ENCODE measurements at places on chromosomes 3 and 15.

- no peak for DNase-seq
Measured at GRCh38 chr3:66463054-66463631, 37.7 kb downstream of the LRIG1 start.

GRCh38 chr3:46695177-46695961, 1.9 kb upstream of the ALS2CL start:
- DNase-seq: no peak

- DNase-seq: no peak
Measured at GRCh38 chr15:41862515-41863116, 24.0 kb downstream of the PLA2G4B start.

DNA sequence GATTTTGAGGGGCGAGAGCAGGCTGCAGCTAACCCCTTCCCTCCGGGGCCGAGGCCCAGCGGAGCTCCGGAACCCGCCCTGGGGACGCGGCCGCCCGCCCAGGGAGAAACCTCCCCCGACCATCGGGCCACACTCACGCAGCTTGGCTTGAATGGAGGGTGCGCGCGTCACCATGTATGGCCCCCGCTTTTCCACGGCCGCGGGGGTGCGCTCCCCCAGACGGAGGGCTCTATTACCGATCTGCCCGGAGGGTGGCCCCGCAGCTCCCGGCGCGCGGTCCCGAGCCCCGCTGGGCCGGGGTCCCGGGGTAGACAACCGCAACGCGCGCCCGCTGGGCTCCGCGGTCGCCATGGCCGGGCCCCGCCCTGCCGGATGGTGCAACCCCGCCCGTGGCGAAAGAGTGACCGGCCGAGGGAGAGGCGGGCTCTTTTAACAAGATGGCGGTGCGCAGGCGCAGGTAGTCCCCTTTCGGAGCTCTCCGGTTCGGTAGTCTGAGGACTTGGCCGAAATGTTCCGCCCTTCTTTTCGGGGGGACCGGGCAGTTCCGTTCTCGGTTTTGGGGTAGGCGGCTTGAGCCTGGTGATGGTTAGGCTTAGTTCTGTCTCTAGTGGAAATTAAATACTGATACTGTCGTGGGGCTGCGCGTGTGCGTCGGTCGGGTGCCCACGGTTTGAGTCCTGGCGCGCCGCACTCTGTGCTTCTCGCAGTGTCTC, at the start of gene FAM219B:
Gene FAM219B, minus strand, starts transcription at position 402 of the 713 bp plus-strand sequence. Its CDS starts 51 bp downstream, at position 351.
- peak; percentile 92 for DNase-seq

- no peak for DNase-seq
Measured at GRCh38 chr3:186181901-186182300, 73.0 kb upstream of the ETV5 start.

DNA sequence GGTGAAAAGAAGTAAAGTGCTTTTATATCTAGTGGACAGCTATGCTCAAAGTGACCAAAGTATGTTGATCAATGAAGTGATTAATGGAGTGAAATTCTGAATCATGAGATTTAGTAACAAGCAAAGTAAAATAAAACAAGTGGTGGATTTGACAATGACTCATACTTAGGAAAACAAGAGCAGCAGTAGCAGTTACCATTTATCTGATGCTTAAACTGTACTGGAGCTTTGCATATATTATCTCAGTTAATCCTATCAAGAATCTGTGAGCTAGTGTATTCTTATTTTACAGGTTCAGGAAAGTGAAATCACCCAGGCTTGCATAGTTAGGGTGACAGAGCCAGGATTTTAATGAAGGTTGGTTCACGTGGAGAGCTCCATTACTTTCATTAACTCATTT, 50.6 kb upstream of the SPATA16 start:
- no peak for DNase-seq

DNA sequence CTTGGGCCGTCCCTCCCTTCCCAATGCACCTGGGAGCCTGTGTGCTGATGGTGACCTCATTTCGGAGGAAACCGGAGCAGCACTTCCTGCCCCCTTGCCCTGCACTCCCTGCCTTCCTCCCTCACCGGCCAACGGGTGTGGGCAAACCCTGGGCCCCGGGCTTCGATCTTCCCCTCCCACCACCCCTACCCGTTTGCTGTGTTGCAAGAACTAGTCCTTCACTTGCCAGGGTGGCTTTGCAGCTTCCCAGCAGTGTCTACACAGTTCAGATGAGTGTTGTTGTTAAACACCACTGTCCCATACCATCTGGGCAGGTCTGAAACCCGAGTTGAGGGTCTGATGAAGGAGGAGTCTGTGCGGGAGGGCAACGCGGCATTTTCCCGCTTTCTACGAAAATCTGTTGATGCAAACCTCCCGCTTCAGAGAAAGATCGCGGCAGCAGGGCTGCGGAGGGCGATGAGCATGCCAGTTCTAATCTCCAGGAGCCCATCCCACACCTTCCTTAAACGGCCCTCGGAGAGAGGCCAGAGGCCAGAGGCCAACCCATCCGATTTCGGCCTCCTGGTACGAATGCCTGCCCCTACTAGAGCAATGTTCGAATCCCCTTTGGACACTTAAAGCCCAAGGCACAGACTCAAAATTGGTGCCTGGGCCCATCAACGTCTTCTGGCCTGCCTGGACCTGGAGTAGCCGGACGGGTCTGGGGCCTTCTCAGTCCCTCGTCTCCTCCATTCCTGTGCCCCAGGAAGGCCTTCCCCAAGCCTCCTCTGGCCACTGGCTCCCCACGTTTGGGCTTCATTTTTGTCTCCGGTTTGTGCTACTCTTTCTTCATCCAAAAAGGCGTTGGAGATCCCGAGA, 35.7 kb upstream of the POLG start:
- DNase-seq: no peak

GRCh38 chr3:153026026-153026425, 136.0 kb upstream of the RAP2B start:
- DNase-seq: no peak

DNA sequence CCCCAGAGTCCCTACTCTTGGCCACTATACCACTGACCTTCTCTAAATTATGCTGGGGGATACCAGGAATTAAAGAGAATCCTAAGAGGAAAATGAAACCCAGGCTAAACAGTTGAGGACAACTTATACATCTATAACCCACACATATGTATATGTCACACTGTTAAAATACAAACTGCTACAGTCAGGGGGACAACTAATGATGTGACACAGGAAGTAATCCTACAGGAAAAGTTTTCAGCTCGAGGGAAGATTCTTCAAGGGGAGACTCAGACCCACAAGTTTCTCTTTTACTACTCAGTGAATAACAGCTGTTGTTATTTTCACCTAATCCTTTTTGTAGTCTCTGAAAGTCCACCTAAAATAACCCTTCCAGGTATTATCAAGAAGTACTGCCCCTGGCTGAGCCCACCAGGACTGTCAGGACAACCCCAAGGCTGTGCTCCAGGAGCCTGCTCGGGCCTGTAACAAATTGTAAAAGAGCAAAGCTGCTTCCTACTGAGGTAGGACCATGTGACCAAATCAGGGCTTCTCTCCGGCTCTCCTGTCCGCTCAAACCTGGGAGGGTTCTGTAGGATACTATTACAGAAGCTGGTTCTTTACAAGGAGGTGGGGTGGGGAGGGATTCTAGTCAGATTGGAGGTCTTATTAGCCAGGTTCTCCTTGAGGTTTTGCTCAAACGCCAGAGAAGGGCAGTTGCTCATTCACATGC, 91.6 kb downstream of the SRGAP3 start:
- no peak for DNase-seq

- no peak for DNase-seq
Measured at GRCh38 chr3:82627733-82628132, 866.3 kb upstream of the GBE1 start.

- DNase-seq: no peak
Measured at GRCh38 chr3:190326930-190327329, 4.7 kb upstream of the CLDN1 start.

DNA sequence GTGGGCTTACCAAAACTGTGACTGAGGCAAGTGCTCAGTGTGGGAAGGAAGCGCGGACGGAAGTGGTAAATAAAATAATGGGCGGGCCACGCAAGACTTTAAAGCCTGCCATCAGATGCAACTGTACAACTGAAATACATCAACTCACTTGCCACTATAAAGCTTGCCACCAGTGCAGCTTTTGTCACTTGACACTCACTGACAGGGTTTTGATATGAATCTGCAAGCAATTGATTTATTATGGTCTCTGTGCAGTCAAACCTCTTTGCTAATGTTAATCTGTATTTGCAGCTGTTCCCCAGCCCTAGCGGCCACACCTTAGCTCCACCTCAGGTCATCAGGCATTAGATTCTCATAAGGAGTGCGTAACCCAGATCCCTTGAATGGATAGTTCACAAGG, 2.3 kb upstream of the GFM1 start:
- no peak for DNase-seq

- no peak for DNase-seq
Measured at GRCh38 chr3:181955566-181955965, 243.8 kb downstream of the SOX2 start.

- DNase-seq: no peak
Measured at GRCh38 chr3:39668420-39668819, 141.0 kb upstream of the MYRIP start.

DNA sequence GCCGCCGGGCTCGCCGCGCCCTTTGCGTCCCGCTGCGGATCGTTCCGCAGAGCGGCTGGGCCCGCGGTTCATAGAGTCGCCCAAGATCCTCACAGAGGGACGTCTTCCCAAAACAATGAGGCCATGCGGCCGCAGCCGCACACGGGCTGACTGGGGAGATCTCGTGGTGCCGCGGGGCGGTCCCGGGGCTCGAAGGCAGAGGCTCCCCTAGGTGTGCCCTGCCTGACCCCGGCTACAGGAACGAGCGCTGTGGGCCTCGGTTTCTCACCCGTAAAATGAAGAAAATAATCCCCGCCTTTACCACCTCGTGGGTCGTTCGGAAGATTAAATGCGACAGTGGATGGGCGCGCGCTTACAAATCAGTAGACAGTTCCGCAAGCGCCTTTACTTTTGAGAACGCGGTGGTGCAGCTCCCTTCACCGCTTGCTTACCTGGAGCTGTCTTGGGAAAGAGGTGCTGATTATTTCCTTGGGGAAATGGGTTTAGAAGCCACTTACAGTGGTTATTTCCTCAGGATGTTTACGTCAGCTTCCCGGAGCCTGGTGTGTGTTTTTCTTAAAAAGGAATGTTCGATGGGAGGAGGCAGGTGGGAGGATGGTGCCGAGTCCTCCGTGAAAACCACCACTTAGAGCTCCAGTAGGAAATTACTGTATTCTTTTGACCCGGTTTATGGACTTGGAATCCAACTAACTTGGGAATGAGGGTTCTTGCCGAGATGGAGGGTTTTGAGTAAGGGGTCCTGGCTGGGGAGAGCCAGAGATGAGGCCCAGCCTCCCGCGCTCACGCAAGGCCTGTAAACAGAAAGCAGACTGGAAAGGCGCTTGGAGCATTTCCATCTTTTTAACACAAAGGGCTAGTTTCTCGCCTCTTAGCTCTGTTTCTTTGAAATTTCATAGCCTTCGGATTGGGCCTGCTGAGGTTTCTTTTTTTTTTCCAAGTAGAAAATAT, 1.9 kb upstream of the MEX3B start:
- DNase-seq: no peak

GRCh38 chr15:65655026-65655425, 33.3 kb downstream of the SLC24A1 start:
- DNase-seq: no peak

DNA sequence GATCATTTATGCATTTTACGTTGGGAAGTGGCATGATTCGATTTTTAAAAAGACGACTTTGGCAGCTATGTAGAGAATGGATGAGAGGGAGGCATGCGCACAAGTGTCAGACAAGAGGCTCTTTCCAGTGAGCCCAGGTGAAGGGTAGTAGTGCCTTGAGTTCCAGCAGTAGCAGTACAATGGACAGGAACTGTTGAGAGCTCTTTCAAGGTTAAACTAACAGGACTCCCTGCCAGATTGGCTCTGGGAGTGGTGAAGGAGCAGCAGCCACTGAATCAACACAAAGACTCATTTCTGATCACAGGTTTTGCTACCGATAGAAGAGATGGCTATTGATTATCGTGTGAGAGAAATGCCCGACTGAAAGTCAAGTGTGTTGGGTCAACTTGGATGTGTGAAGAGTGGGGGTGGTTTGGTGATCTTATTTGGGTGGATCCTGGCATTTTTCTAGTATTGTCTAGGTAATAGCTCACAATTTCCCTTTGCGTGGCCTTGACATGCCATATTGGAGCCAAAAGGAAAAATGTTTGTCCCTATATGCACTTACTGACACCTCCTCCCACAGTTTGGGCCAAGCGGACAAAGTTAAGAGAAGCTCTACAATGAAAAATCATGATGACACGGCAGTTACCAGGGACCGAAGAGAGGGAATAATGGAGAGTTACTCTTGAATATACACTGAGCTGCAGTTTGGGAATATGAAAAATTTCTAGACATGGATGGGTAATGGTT, 81.6 kb upstream of the MDFIC2 start:
- no peak for DNase-seq

All from GM18507 (cell line).